ENCODE measurements at places on chromosomes 1 and 21.

- no peak for DNase-seq
Observed at GRCh38 chr1:109887884-109888283, 22.8 kb upstream of the CSF1 start.

GRCh38 chr1:114495486-114495885 is 15.5 kb downstream of the TRIM33 start:
- DNase-seq: no peak

DNA sequence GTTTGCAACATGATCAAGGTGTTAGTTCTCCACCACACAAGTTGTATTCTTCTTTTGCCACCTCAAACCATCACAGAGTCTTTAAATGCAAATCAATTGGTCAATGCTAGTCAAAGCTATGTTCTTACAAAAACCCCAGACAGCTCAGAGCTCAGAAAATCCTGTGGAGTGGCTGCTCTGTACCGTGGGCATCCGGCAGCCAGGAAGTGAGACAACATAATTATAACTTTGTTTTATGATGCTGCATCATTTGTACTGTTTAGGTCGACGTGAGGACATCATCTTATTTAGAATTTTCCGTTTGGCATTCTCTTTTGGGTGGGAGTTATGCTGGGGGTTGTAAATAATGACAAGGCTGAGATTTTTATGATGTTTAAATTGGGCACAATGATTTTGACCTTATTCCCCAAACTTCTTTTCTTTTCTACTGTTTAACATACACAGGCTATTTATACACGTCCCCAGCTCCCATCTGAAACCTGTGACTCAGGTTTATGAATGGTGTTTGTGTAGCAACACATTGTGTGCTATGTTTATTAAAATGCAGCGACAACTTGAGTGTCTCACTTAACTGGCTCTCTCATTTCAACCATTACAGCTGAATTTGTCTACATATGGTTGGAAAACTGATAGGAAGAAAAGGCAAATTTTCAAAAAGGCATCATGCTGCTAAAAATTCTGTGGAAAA is 124.0 kb downstream of the CNIH3 start:
- no peak for DNase-seq

DNA sequence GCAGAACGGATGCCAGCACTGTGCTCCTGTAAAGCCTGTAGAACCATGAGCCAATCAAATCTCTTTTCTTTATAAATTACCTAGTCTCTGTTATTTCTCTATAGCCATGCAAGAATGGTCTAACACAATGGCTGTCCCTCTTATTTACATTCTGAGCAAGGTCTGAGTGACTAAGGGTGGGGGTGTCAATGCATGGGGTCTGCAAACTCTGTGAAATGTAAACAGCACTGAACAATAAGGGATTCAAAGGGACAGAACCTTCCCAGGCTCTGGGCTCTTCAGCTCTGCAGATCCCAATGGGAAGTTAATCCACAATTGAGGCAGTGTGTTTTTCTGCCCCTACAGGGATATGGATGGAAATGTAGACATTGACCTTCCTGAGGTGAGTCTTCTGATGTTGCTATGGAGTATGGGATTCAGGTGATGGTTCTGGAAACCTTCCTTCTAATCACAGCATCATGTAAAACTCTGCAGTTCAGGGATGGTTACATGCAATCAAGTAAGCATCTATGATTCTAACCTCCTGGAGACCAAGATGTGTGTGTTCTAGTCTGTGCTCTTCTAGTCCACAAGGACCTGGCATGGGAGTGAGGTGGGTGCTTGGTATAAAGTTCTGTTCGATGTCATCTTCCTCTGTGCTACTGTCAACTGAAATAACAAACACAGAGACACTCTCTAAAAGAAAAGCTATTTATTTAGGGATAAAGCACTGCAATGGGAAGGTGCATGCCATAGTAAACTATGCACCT is 38.6 kb downstream of the CAPN9 start:
- no peak for DNase-seq

- DNase-seq: no peak
Observed at GRCh38 chr1:186653312-186653711, 26.9 kb downstream of the PTGS2 start.

DNA sequence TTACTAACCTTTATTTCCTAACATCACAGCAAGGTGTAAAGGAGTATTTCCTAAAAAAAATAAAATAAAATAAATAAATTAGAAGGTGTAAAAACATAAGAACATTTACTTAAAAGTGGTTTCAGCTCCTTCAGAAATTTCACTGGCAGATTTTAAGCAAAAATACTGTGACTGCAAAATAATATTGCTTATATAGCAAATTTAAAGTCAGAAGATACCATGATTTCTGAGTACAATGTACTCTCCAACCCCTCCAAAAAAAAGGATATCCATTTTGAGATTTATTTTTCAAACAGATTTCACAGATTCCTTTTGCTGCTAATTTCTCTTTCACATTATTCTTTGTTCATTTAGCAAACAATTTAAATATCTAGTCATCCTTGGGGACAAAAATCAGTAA is 18.5 kb downstream of the ANKRD13C start:
- DNase-seq: no peak
